ENCODE measurements at places on chromosomes 5 and 9.

- DNase-seq, result no peak
Observed at GRCh38 chr9:336039-336438, 121.4 kb downstream of the DOCK8 start.

GRCh38 chr5:61496446-61496845 is 164.4 kb downstream of the ZSWIM6 start:
- no peak for DNase-seq

GRCh38 chr9:108609227-108609896 is 246.4 kb downstream of the ACTL7B start:
- DNase-seq, result no peak

DNA sequence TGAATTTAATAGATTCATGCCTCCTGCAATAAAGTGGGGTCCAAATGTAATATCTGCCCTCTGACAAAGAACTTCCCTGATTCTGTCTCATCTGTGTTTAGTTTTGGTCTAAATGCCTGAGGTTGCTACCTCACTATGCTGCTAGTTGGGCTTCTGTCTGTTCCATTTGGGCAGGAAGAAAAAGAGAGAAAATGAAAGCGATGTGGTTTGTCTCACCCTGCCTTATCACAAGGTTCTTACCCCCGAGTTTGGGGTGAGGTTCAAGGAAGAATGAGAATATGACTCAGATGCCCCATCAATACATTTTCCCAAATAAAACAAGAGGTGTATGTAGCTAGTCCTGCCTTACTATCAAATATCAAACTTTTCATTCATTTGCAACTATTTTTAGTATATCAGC is 132.1 kb upstream of the MTAP start:
- no peak for DNase-seq

DNA sequence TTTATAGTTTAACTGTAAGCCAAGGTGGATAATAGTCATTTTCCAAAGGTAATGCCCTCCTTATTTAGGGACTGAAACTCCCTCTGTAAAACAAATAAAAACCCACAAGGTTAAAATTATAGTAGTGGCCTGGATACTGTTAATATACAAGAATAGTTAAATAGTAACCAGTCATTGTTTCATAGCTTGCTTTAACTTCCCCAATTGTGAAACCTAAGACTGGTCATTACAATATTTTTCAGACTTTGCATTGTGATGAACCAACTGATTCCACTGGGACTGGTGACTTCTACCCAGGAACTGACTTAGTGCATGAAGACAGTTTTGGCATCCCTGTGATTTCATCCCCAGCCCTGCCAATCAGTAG is 162.6 kb downstream of the SMC2 start:
- DNase-seq, result no peak

GRCh38 chr9:133656211-133657119 is 20.3 kb downstream of the DBH start:
- DNase-seq, result no peak

DNA sequence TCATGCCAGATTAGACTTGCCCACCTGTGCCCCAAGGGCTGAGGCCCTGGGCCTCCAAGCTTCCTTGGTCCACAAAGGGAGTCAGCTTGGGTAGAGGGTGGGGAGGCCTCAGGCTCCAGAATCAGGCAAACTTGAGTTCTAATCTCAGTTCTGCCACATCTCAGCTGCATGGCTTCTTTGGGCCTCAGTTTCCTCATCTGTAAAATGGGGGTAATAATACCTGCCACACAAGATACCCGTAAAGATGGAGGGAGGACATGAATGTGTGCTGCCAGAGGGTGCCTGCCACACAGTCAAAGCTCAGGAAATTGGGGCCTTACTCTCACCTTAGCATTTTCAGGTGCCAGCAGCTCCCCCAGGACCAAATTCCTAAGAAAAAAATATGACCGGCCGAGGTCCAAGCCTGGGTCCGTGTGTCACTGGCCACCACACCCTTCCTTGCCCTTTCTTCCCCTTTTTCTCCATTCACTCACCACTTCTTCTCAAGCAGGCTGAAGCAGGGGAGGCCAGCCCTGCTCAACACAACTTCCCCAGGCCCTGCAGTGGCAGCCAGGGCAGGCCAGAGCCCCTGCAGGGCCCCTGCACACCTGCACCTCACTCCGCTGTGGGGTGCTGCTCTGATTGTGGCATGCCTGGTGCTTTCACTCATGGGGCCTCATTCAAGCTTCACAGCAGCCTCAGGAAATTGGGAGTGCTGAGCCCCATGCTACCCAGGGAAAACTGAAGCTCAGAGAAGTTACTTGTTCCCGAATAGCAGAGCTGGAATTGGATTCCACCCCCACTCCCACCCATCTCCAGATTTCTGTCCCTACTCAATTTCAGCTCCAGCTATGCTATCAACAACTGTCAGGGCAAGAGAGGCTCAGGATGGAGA is 3.9 kb downstream of the RGS14 start:
- DNase-seq, result no peak

DNA sequence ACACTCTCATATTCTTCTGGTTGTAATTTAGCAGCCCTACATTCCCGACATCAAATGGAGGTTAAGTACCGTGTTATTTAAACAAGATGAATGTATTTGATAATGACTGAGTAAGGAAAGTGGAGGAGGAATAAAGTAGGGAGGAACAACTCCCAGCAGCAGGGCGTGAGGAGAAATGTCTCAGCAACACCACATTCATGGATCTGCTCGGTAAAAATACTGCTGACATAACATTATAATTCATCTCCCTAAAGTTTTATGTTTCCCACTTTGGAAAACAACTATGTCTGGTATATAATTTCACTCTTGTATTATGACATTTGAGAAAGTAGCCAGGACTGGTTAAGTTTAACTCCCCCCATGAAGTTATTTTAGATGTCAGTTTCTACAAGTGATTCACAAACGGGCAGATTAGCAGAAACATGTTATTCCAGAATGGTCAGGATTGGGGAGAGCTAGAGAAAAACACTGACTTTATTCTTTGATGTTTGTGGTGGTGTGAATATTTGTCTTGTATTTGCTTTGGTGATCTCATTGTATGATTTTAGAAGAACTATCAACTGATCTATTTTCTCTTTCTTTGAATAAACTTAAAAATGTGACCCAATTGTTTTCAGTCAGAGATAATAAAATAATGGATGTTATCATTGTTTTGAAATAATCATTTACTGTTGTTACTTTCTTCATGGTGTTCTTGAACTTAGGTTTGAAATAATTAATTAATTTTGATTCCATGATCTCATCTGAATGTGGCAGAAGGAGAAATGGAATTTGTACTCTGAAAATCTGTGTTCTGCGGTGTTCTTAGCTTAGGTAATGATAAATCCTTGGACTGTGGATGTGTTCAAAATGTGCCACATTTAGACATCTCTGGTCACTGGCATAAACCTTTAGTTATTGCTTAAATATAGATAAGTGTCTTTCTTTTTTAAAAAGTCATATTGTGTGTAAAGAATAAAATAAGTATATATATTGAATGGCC is 303.6 kb upstream of the ZNF608 start:
- DNase-seq, result no peak

GRCh38 chr9:32376285-32376684 is 8.2 kb upstream of the ACO1 start:
- DNase-seq, result no peak

- DNase-seq, result no peak
Observed at GRCh38 chr9:108002371-108002956, 512.9 kb upstream of the KLF4 start.

- DNase-seq, result peak; percentile 54
Observed at GRCh38 chr9:71985297-71985911, 74.0 kb downstream of the C9orf85 start.

- DNase-seq, result peak; percentile 83
Observed at GRCh38 chr9:35748858-35749514, at the start of the genes GBA2 and RGP1. GBA2 (minus strand) TSS chr9:35749228; CDS start chr9:35748704, 524 bp downstream. RGP1 (plus strand) TSS chr9:35749287; CDS start chr9:35749756, 469 bp downstream.

GRCh38 chr9:81629440-81629839 is 59.9 kb downstream of the TLE1 start:
- DNase-seq, result no peak

- peak; percentile 87 for DNase-seq
Observed at GRCh38 chr9:112233769-112234168, 58.7 kb upstream of the SUSD1 start.

DNA sequence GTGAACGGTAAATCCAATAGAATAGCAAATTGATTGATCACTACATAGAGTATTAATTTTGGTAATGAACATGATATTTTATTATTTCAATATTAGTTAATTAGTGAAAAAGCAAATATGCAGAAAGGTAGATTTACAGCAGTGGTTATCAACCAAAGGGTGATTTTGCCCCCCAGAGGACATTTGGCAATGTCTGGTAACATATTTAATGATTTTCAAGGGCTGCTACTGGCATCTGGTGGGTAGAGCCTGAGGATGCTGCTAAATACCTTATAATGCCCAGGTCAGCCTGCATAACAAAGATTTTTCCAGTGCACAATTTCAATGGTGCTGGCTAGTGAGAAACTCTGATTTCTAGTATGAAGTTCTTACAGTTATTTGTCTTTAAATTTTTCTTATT is 1313.7 kb downstream of the PTPRD start:
- no peak for DNase-seq

DNA sequence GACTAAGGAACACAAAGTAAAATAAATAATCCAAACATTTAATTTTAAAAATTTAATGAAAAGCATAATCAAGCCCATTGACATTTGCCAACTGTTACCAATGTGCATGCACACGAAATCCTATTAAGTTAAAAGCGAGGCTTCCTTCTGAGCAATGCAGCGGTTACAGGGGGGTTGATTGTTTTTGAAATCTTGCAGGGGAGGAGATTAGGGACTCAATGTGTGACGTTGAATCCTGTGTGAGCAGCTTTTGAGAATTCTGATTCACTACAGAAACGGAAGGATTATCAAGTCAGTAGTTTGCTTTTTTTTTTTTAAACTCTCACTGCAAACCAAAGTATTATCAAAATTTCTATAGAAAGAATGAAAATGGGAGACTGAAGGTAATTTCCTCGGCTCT is 109.5 kb downstream of the PRKACG start:
- no peak for DNase-seq

GRCh38 chr5:98940581-98940980 is 11.8 kb upstream of the CHD1 start:
- no peak for DNase-seq

GRCh38 chr9:114007991-114008666 is 70.0 kb downstream of the AMBP start:
- DNase-seq, result no peak

DNA sequence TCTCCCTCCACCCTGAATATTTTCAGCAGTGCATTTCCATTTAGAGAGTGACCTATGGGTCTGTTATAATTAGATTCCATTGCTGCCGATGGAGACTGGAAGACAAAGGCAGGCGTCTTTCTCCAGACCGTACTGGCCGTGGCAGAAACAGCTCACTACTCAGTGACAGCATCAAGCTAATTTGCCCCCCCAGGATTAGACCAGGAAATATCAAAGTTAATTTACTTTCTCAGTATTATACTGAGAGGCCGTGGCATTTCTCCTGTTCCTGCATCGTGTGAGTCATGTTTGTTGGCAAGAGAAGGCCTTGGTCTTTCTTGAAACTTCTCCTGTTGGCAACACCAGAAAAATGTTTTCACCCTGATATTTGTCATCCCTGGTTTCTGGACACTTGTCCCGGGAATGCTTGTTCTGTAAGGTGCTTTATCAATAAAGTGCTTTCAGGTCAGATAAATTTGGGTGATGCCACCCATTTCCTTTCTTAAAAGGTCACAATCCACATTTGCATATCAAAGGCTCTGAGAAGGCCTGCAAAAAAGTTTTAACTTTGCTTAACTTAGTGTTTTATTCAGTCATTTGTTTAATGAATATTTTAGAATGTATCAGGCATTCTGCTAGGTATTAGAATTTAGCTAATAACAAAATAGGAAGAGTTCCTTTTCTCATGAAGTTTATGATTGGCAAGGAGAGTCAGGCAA is 28.4 kb downstream of the SV2C start:
- DNase-seq, result no peak

DNA sequence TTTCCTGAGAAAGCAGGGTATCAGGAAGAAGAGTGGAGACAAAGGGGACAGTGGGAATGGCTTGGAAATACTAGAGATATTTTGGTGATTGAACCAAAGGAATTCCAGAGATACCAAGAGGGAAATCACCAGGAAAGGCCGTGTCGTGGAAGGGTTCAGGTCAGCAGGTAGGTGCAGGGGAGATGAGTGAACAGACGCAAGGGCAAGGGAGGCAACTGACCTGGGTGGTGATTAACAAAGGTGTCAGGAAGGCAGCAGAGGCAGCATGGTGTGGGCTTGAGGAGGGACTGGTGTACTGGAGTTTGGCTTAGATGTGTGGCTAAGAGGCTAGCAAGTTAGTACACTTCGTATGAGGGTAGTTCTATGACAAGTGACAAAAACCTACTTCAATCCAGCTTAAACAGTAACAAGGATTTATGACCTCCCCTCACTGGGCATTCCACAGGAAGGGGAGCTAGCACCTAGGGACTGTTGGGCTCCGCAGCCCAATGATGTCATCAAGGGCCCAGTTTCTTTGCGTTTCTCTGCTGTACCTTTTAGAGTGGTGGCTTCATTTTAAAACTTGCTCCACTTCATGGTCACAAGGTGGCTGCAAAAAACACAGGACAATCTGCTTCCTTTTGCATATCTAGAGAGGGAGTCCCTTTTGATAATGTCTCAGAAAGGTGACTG is 37.0 kb downstream of the INIP start:
- no peak for DNase-seq

GRCh38 chr5:43190755-43191603 is 1.0 kb upstream of the NIM1K start:
- peak; percentile 42 for DNase-seq

- no peak for DNase-seq
Observed at GRCh38 chr5:140587495-140587894, 22.9 kb downstream of the SLC35A4 start.

DNA sequence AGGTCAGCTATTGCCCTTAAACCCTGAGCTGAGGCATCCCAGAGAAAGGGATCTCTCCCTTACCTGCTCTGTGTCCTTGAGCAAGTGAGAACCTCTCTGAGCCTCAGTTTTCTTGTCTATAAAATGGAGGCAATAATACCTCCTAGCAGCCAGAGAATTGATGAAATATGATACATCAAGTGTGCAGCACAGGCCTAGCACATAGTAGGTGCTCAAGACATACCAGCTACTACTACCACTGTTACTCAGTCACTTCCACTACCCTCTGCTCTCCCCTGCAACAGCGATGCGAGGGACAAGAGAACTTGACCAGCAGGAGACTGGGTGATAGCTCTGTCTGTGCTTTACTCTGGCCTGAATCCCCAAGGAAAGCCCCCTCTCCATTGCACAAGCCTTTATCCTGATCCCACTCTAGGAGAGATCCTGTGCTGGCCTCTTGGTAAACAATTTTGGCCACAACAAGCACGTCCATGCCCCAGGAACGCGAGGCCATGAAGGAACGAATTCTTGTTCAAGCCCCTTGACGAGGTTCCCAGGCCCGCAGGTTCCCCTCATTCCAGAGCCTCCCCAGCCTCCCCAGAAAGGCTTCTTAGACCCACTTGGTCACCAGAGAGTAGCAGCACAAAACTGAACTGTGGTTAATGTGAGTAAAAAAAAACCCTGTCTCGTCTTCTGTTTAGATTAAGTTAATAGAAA is 39.4 kb downstream of the LRSAM1 start:
- no peak for DNase-seq

- DNase-seq, result peak; percentile 91
Observed at GRCh38 chr5:62578540-62578939, at the start of gene LRRC70. LRRC70 (plus strand) TSS chr5:62578819; CDS start chr5:62579439, 620 bp downstream.

GRCh38 chr5:36209664-36210063 is 32.1 kb downstream of the NADK2 start:
- DNase-seq, result no peak

GRCh38 chr5:56270568-56271392 is 37.6 kb upstream of the ANKRD55 start:
- peak; percentile 92 for DNase-seq

GRCh38 chr5:56668996-56669395 is 146.4 kb upstream of the MAP3K1 start:
- DNase-seq, result peak; percentile 96
